AG20443 (cell line): ENCODE measurements at places on chromosomes 1 and 21.

DNA sequence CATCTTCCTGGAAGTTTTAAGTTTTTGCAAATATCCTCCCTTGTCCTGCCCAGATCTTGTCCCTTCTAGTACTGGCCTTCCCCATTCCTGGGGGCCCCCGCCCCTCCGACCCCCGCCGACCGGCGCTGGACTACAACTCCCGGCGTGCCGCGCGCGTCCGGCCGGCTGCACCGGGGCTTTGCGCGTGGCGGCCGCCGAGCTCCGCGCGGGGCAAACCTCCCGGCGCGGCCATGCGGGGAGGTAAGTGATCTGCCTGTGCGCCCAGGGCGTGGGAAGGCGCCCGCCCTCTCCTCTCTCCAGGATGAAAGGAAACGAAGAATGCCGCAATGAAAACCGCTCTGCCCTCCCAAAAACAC lies 3.2 kb upstream of the SAMD13 start:
- peak; percentile 87 for DNase-seq

DNA sequence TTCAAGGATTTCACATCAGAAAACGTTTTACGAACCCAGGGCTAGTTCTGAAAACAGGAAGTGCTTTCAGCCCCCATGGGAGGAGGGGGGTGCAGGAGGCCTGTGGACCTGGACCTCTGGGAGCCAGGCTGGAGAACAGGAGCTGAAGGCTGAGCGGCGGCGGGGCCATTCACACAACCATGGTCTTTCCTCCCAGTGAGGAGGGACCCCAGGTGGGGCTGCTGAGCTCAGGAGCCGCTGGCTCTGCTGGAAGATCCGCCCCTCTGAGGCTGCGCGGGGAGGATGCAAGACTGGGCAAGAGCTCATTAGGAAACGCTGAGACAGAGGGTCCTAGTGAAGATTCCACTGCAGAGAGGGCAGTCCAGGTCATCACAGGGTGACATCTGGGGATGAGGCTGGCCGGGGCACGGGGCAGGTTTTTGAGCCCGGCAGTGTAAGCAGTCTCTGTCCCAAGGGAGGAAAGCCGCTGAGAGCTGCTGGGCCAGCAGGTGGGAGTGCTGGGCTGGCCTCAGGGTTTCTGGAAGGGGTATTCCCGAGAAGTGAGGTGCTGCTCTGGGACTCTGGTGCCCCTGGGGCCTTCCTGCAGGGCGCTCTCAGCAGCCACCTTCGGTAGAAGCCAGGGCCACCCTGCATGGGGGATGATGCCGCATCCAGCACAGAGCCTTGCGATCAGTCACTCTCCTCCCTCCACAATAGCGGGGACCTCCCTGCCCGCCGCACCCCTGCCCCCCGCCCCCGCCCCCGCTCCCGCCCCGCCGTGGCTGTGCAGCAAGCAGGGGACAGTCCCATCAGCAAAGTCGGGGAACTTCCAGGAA lies 7.5 kb downstream of the MX2 start:
- DNase-seq: no peak

- no peak for DNase-seq
Measured at GRCh38 chr1:103160281-103160680, 52.0 kb upstream of the COL11A1 start.

- DNase-seq: no peak
Measured at GRCh38 chr1:235781807-235782206, 84.9 kb downstream of the LYST start.

DNA sequence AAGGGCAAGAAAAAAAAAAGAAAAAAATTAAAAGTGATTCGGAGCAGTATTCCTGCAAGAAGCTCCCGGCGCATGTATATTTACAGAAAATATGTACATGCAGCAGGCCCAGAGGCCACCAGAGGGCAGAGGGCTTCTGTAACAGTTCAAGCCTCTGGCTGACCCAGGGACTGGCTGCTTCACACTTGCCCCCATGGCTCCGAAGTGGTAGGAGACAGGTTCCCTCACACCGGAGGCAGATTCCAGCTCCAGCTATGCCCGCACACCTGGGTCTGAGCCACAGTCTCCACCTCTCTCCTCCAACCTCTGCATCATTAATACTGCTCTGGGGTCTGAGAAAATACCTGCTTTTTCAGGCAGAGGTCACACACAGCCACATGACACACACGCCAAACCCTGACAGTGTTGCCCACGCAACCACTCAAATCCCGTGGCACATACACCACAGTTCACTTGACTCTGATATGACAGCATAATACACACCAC lies 2.2 kb upstream of the ARHGAP30 start:
- DNase-seq: peak; percentile 81

DNA sequence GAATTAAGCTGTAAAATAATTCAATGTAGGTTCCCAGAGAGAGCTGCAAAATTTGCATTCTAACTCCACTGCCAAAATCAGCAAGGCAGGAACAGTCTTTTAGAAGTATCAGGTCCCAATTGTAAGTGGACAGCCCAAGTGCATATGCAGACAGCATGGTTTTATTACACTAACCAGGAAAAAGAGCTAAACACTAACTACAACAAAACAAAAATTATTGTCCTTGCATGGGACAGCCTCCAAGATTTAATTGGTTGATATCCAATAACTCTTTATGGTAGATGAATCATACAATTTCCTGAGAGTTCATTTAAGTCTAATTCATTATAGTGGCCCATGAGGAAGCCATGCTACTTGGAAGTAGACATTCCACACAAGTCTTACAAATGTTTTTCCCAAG lies 154.3 kb upstream of the ZNF648 start:
- DNase-seq: peak; percentile 31
